Renal cortical epithelial cell (primary cell): ENCODE measurements at places on chromosomes 1 and 21.
A peak's percentile ranks its signal among the peaks of the same experiment; 100 is the strongest.

GRCh38 chr1:44747878-44748277, 8.2 kb downstream of the KIF2C start:
- no peak for DNase-seq

DNA sequence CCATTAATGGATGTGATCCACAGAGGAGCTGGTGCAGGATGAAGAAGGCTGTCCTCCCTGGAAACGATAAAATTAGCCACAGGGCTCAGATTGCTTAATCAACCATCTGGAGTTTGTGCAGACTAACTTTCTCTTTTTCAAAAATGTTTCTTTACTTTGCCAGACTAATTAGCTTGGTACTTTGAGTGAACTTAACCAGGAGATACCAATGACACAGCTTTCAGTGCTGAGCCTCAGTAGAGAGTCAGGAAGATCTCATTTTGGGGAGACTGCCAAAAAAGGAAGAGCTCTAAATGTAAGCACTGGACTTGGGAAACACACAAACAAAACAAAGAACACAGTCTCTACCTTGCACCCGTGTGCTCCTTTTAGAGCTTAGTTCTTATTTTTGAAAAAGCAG, 248.1 kb upstream of the DEPDC1 start:
- DNase-seq: no peak

DNA sequence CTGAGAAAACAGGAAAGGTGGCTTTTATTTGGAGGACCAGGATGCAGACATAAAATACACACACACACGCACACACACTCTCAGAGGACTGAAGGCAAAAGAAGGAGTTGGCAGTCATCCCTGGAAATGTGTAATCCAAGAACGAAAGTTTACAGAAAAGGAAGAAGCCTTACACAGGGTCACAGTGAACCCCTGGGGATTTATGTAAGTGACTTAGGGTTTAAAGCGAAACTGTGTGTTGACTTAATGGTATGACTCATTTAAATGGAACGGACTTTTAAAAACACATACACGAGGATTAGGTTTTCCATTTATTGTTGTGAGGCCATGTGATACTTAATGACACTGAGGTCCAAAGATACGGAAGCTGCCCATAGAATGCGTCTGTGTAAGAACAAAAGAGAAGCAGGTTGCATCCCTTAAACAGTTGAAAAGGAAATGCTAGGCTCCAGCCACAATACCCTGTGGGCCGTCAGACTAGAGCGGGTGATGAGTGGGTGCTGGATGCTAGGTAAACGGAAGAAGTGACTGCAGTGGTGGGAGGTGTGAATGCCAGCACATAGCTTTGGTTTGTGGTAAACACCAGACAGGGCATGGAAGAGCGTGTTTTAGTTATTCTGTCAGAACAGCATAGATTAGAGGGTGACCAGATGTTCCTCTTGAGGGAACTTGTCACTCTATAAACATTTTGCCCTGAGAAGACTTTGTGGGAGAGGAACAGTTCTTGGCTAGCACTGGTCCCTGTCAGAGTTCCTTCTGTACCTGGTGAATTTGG, 21.6 kb upstream of the BCL10 start:
- peak; percentile 100 for DNase-seq

DNA sequence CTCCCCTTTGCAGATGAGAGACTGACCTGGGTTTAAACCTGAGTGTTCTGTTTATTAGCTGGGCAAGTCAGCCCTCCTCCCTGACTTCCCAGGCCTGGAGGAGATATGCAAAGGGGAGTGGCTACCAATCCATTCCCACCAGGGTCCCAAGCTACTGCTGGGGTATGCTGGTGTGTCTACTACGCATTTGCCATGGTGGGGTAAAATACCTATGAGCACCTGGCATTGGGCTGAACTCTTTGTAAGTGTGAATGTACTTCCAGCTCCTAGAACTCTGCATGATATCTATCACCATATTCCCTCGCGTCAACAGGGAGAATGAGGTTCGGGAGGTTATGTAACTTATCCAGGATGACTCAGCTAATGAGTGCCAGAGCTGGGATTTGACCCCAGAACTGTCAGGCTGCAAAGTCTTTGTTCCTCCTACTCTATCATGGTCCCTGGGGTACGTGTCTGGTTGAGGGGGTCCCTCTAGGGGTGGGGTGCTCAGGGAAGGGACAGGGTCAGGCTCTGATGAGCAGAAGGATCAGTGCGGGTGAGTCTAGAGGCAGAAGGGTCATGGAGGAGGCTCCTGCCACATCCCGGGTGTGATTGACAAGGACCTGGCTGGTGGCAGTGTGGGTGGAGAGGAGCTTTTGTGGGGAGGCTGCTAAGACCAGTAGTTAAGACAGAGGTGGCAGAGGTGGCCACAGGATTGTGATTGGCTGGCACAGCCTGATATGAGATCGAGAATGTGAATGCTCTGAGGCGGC, 16.7 kb downstream of the AMPD2 start:
- peak; percentile 52 for DNase-seq

DNA sequence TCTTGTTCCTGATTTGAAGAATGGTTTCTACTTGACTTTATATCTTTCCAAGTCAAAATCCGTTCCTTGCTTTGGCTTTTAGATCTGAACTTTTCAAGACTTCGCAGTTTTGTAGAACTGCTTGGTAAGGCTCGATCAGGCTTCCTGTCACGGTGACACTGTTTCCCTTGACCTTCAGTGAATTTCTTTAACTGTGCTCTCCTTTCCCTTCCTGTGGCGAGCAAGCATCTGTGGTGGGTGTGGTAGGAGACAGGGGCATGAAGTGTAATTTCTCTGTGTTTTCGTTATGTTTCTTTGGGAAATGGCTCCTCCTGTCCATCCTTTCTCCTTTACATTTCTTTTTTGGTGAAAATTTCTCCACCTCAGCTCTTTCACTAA, 10.4 kb downstream of the STYXL2 start:
- no peak for DNase-seq

- DNase-seq: no peak
Observed at GRCh38 chr1:89839516-89839915, 18.7 kb downstream of the LRRC8D start.

GRCh38 chr1:111733183-111733991, 5.8 kb downstream of the INKA2 start:
- peak; percentile 45 for DNase-seq
